H9 (cell line): ENCODE measurements at places on chromosomes 5 and 9.

GRCh38 chr5:103472265-103472664, 90.3 kb downstream of the NUDT12 start:
- DNase-seq = no peak
- H3K27ac ChIP-seq = no peak overlapping the region
- H3K36me3 ChIP-seq = no peaks in the 10 kb centered on the region
- H3K4me1 ChIP-seq = peaks cover 2% of the 10 kb centered on the region; the same call in 1 of the 2 replicates
- H3K4me3 ChIP-seq = no peak overlapping the region

GRCh38 chr9:4386819-4387218, 87.0 kb upstream of the GLIS3 start:
- no peak overlapping the region for H3K27ac ChIP-seq
- H3K4me1 ChIP-seq = no peaks in the 10 kb centered on the region
- DNase-seq = no peak
- H3K36me3 ChIP-seq = no peaks in the 10 kb centered on the region
- no peak overlapping the region for H3K4me3 ChIP-seq

DNA sequence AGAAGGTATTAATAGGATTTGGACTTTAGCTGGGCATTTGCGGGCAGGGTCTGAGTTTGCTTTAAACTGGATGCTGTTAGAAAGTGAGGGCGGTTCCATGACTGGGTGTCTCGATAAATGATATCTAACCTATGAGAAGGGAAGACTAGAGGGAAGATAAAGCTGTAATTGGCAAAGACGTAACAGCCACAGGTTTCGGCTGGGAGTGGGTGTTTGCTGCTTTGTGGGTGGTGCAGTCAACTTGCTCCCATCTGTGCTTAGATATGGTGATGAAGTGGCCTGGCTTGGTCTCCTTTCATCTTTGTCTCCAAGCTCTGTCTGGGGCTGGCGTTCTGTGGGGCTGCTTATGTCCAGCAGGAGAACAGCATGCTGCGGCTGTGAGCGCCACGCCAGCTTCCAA, 23.3 kb downstream of the OR2V1 start:
- peaks cover 2% of the 10 kb centered on the region; the same call in 1 of the 2 replicates for H3K27me3 ChIP-seq
- no peak for DNase-seq
- no peaks in the 10 kb centered on the region for H3K36me3 ChIP-seq
- peaks cover 3% of the 10 kb centered on the region; the same call in 1 of the 2 replicates for H3K4me1 ChIP-seq

GRCh38 chr9:101512116-101512515, 21.5 kb upstream of the RNF20 start:
- DNase-seq = no peak
- H3K36me3 ChIP-seq = no peaks in the 10 kb centered on the region
- no peak overlapping the region for H3K27ac ChIP-seq
- H3K4me1 ChIP-seq = peaks cover 9% of the 10 kb centered on the region; the same call in 1 of the 2 replicates
- H3K4me3 ChIP-seq = no peak overlapping the region
- H3K27me3 ChIP-seq = no peaks in the 10 kb centered on the region

GRCh38 chr5:41921166-41921565, 3.9 kb upstream of the FBXO4 start:
- H3K36me3 ChIP-seq = peaks cover 3% of the 10 kb centered on the region; the same call in 1 of the 3 replicates
- H3K27me3 ChIP-seq = no peaks in the 10 kb centered on the region
- H3K4me1 ChIP-seq = no peaks in the 10 kb centered on the region
- H3K27ac ChIP-seq = no peak overlapping the region
- DNase-seq = no peak
- H3K4me3 ChIP-seq = no peak overlapping the region

DNA sequence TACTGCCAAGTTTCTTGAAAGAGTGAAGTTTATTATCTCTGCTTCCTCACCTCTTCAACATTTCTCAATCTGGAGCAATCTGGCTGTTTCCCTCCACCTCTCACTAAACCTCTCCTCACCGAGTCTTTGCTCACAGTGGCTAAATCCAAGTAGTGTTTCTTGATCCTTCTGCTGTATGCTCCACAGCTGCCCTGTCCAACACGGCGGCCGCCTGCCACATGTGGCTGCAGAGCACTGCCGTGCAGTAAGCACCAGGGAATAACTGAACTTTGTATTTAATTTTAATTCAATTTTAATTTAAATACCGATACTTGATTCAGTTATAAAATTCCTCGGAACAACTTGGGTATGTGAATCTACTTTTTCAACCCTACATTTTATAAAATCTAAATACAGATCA, 80.2 kb downstream of the FANCC start:
- H3K27me3 ChIP-seq = no peaks in the 10 kb centered on the region
- H3K27ac ChIP-seq = no peak overlapping the region
- H3K4me3 ChIP-seq = no peak overlapping the region
- no peak for DNase-seq

DNA sequence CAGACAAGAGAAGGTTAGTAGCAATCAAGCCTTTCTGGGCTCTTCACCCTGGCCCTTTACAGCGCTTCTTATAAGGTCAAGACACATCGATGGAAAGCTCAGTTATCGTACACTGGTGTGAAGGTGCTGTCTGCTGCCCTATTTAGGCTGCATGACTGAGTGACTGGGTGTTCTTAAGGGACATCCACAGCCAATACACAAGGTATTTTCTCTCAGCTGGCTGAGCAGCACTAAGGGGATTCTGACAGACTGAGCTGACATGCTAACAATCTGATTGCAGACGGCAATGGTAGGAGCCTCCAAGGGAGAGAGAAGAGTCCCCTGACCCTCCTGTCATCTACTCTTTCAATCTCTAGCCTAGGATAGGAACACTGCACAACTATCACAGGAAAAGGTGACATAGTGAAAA, 577.9 kb downstream of the ISL1 start:
- H3K36me3 ChIP-seq = no peaks in the 10 kb centered on the region

DNA sequence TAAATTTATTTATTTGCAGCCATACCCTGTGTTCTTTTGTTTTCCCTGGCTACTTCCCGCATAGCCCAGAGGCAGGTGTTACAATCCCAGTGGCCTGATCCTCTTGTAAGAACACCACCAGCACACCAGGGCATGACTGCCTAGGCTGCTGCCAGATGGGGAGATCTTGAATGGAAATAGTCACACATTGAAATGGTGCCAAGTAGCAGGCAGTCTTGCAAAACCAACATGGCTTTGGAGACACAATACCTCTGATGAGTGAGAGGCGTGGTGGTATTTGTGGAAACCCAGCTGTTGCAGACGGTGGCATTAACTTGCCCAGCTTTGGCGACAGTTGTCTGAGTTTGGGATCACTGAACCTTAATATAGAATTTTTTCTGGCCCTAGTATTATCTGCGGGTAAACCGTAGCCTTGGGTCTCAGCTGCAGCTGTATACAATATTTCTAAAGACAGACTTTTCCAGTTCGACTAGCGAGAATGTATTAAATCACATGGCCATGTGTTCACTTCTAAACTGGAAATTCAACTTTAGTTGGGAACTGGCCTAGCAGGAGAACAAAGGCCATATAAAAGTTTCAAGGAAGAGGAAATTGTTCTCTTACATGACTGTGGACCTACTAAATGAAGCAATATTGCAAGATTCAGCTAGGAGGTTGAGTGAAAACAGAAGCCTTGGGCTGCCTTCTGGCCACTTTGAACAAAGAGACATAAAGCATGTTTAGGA, 277.0 kb downstream of the SMARCA2 start:
- H3K36me3 ChIP-seq = peaks cover 5% of the 10 kb centered on the region; the same call in 1 of the 2 replicates
- H3K27ac ChIP-seq = no peak overlapping the region
- H3K4me3 ChIP-seq = no peak overlapping the region
- H3K27me3 ChIP-seq = no peaks in the 10 kb centered on the region
- DNase-seq = no peak

DNA sequence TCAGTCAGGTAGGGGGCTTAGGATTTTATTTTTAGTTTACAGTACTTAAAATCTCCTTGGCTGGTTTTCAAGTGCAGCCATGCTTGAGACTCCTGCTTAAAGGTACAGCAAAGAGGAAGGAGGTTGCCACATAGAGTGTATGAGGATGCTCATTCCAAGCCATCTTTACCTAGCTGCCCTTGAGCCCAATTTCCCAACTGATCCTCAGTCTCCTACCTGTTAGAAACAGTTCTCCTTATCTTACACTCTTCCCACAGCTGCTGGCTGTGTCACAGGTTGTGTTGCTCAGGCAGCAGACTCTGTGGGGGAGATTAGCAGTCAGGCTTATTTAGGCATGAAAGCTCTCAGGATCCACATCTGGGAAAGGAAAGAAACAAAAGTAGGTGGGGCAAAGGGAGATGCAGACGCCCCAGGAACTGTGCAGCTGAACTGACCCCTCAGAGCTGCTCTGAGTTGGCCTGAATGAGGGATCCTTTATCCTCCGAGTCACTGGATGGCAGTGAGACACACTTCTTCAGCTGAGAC, 95.1 kb downstream of the NMUR2 start:
- H3K4me1 ChIP-seq = no peaks in the 10 kb centered on the region
- H3K27me3 ChIP-seq = no peaks in the 10 kb centered on the region
- H3K27ac ChIP-seq = no peak overlapping the region
- DNase-seq = no peak
- H3K36me3 ChIP-seq = no peaks in the 10 kb centered on the region
